IMR-90 (cell line): ENCODE measurements at places on chromosomes 2 and 18. TPM values are rescaled to one million over a fixed set of nuclear protein-coding genes. Genes with fewer than 3 reads are reported as not detected.

The COL4A4 gene
- total RNA-seq: 0.28 TPM in 1 of 2 replicates, not detected in the other

The SAG gene
- total RNA-seq: not detected in 2 replicates

The CYRIA gene
- 1.7 and 3.8 TPM in 2 replicates for total RNA-seq

The CIB4 gene
- not detected in 2 replicates for total RNA-seq

The HOXD4 gene
- not detected in 2 replicates for total RNA-seq

The RBM45 gene
- total RNA-seq: 17.9 and 18.1 TPM in 2 replicates

The RNF149 gene
- 18.6 and 26.4 TPM in 2 replicates for total RNA-seq

The SULT1C4 gene
- total RNA-seq: 0.36 and 0.56 TPM in 2 replicates

The TMEM198 gene
- under 0.01 and 0.18 TPM in 2 replicates for total RNA-seq

The MFSD6 gene
- total RNA-seq: 7.7 and 8.1 TPM in 2 replicates

The KCNG2 gene
- total RNA-seq: not detected in 2 replicates

The CYP20A1 gene
- 16.8 and 26.9 TPM in 2 replicates for total RNA-seq

The ADRA2B gene
- total RNA-seq: not detected in 2 replicates

The NGEF gene
- 1.1 TPM in 2 replicates for total RNA-seq

The HOXD10 gene
- not detected in 2 replicates for total RNA-seq

The RAPH1 gene
- total RNA-seq: 13.1 and 15.1 TPM in 2 replicates

The DLX1 gene
- 0.36 and 1.1 TPM in 2 replicates for total RNA-seq

The CD302 gene
- 3.8 and 6.1 TPM in 2 replicates for total RNA-seq

The ARHGAP28 gene
- 2.8 and 3.8 TPM in 2 replicates for total RNA-seq

The BOK gene
- 13.3 and 15.8 TPM in 2 replicates for total RNA-seq

The RNU2-63P gene
- total RNA-seq: under 0.01 and 174 TPM in 2 replicates

The STARD7 gene
- 138 and 189 TPM in 2 replicates for total RNA-seq

The ST6GAL2 gene
- not detected in 2 replicates for total RNA-seq

The FOXD4L1 gene
- not detected in 2 replicates for total RNA-seq

The PTPRN gene
- total RNA-seq: 4.4 and 5.2 TPM in 2 replicates

The HOXD13 gene
- total RNA-seq: not detected in 2 replicates

The MC2R gene
- not detected in 2 replicates for total RNA-seq

The POTEI gene
- not detected in 2 replicates for total RNA-seq
